ENCODE measurements at places on chromosomes 3 and 15.

- DNase-seq = no peak
Measured at GRCh38 chr3:152147748-152148147, 121.0 kb upstream of the MBNL1 start.

DNA sequence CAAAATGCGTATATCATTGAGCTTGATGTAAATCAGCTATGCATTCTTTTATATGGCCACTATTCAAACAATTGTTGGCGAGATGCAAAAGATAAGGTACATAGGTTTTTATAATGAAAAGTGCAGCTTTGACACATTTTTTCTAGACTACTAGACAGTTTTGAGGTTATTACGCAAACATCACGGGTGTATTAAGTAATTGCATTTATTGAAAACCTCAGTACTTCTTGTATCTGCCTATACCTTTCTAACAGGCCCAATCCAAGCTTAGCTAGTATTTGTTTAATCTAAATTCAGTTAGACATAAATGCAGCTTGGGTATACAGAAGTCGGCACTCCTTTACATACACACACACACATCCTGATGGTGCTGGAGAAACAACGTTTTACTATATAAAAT, 2.7 kb downstream of the SPESP1 start:
- DNase-seq = no peak

DNA sequence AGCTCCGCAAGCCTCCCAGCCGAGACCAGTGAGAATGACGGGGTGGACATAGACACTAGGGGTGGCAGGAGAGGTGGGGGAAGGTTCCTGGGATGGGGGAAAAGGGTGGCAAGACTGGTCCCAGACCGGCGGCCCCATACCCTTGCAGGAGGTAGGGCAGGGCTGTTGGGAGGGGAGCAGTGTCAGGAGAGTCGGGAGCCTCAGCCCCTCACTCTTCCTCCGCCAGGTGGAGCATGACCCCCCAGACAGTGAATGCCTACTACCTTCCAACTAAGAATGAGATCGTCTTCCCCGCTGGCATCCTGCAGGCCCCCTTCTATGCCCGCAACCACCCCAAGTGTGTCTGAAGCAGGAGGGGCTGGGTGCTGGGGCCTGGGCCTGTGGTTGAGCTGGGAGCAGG, 8.7 kb upstream of the PSMD2 start:
- no peak for DNase-seq

- DNase-seq = no peak
Measured at GRCh38 chr15:90232196-90232595, 1.5 kb downstream of the CIB1 start.

DNA sequence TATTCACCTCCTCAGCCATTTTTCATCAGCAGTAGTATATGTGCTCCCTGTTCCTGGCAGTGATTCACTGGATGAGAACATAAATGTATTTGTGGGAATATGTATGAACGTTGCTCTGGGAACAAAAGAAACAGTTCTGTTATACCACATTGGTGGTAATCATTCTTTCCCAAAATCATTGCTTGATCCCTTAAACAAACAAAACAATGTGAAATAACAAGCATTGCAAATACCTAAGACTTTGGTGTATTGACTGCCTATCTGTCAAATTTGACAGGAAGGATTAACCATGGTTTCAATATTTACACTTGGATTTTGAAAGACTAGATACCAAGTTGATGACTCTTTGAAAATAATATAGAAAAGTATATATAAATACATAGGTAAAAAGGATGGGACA, 284.1 kb downstream of the FHIT start:
- no peak for DNase-seq

DNA sequence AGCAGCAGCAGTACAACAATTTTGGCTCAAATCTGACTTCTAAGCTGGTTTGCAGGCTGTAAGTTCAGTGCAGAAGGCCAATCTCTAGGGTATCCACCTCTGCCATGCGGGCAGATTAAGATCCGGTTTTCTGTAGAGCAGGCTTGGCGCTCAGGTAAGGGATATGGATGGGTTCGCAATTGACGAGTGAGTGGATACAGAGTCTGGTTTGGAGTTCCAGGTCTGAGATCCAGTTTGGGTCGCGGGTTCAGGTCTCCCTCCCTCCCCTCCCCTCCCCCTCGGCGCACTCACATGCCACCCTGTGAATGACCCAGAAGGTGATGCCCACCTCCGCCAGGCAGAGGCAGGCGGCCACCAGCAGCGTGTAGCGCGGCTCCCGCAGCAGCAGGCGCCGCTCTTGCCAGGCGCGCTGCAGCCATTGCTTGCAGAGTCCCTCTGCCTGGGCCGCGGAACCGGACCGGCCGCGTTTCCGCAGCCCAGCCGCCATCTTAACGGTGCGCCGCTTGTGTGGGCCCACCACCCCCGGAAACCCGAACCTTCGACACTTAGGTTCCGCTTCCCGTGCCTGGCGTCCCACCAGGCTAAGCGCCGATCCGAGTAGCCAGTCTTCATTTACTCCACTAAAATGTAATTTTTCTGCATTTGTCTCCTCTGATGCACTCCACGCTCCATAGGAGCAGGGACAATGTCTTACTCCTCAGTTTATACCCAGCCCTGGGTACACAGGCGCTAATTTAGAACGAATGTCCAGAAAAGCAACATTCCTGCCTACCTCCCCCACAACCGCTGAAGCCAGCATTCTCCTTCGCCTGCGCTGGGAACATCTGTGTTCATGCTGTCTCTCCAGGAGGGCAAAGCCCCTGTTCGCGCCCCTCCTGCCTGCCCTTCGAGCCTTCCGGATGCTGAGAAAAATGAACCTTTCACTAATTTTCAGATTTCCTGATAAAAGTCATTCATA, at the start of gene ALG3:
Gene ALG3 (minus strand): TSS at position 509 of the 958 bp plus-strand sequence. CDS start 22 bp downstream, at position 487.
- peak; percentile 88 for DNase-seq

DNA sequence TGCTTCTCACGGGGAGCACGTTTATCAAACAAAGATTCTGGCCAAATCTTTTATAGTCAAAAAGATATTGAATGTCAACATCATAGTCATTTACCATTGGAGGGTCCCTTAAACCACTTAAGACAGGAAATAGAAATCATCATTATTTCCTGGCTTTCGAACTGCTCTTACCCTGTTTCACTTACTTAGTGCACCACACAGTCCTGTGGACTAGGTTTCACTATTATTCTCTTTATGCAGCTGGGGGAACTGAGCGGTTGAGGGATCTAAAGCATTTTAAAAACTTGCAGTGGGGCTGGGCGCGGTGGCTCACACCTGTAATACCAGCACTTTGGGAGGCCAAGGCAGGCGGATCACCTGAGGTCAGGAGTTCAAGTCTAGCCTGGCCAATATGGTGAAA, 13.7 kb upstream of the TPRG1 start:
- DNase-seq = no peak
